Natural killer cell treated with Interleukin-12 subunit alpha and Interleukin-12 subunit beta and Interleukin-15 and Interleukin-18, amount 100 ng/mL, for 72 hours (primary cell): ENCODE measurements at places on chromosomes 3 and 15.

DNA sequence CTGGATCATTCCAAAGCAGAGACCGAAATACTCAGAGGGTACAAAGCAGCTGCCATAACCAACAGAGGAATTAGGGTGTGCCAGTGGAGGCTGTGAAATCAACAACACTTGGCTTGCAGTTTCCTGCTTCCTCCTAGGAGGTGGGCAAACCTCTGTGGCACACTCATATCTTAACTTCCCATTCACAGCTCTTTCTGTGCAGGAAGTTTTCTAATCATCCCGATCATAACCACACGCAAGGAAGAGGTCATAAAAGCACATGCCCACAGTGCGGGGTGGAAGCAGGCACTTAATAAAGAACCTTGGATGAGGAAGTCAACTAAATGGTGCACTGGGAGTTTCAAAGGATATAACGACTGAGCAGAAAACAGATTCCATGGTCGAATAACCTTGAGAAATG, 5.1 kb downstream of the SCAMP2 start:
- DNase-seq = no peak

DNA sequence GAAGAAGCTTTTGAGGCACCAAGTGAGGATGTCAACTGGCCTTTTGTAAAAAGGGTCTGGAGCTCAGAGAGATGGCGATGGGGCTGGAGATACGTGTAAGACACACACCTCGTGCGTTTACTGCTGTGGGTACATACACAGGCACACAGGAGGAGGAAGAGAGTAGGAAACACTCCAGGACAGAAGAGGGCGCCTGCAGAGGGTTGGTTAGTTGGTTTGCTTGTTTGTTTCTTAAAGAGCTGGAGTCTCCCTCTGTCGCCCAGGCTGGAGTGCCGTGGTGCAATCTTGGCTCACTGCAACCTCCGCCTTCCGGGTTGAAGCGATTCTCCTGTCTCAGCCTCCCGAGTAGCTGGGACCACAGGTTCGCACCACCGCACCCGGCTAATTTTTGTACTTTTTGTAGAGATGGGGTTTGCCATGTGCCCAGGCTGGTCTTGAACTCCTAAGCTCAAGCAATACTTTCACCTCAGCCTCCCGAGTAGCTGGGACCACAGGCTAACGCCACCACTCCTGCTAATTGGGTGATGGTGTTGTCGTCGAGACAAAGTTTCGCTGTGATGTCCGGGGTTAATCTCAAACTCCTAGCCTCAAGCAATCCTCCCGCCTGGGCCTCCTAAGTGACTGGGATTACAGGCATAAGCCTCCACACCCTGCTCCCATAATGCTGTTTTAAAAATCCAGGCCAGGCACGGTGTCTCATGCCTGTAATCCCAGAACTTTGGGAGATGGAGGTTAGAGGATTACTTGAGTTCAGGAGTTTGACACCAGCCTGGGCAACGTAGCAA, 1.3 kb upstream of the PRR20G start:
- DNase-seq = no peak

- DNase-seq = no peak
Observed at GRCh38 chr15:100330221-100330620, 11.6 kb downstream of the ADAMTS17 start.

GRCh38 chr3:189883113-189883753, 237.5 kb downstream of the P3H2 start:
- no peak for DNase-seq

- no peak for DNase-seq
Observed at GRCh38 chr3:113890256-113890900, 51.8 kb downstream of the GRAMD1C start.

GRCh38 chr15:75644376-75644775, 3.3 kb upstream of the SNX33 start:
- no peak for DNase-seq

DNA sequence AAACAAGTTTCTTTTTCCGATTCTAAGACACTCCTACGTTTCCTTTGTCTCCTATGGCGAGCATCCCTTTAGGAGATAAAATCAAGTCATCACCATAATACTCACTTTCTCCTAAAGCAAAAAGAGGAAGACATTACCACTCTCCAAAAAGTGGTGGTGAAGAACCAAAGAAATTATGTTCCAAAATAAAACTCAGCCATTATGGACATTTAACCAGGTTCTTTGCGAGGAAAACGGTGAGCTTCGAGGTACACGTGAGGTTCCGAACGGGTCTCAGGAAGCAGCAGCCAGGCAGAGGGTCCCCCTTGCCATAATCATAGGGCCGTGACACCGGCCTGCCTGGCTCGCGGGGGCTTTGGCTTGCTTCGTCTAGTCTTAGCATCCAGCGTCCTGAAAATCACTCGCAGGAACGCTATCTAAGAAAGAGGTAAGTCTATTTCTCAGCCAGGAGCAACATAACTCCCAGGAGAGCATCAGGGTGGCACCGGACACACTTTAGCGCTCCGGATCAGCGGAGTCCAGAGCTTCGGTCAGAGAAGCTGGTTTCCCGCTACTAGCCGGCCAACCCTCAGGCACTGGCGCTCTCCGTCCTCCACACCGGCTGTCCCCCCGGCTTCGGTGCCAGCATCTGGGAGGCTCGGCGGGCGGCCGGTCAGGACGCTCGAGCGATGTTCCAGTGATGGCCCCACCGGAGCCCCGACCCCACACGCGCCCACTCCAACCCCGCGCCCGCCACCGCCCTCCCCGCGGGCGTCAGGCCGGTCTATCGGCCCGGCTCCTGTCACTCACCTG, 581 bp downstream of the IP6K1 start:
- DNase-seq = no peak

DNA sequence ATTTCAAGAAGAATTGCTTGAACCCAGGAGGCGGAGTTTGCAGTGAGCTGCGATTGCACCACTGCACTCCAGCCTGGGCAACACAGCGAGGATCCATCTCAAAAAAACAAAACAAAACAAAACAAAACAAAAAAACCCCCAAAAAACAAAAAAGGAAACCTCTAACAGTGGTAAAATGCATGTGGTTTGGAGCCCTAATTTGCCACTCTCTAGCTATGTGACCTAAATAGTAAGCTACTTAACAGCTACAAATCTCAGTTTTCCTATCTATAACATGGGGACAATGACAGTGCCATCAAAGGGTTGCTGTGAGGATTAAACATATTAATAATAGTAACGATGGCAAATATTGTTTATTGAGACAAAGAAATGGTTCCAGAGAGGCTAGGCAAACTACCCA, 119.4 kb upstream of the LMOD3 start:
- no peak for DNase-seq

DNA sequence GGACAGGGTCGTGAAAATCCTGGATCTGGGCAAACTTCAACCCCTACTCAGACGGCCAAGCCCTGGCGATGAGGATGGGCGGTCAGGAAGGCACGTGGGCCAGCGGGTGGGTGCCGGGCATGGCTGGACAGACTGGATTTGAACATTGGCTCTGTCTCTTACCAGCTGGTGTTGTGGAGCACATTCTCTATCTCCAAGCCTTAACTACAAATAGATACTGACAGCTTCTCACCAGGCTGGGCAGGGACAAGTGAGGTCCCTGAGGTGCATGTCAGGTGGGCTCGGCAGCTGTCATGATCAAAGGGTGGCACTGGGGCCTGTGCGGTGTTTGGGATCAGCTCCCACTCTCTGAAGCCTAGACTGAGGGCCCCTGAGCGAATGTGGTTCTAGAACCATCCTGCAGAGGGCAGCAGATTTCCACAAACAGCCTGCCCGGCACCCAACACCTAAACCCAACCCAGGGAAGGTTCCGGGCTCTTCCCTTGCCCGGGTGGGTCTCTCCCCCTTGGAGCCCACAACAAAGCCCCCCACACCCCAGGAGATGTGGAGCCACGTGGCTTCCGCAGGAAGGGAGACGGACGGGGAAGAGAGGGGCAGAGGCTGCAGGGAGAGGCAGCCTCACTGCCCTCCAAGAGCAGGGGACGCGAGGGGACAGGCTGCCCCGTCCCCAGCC, 58.4 kb downstream of the RGMA start:
- no peak for DNase-seq

DNA sequence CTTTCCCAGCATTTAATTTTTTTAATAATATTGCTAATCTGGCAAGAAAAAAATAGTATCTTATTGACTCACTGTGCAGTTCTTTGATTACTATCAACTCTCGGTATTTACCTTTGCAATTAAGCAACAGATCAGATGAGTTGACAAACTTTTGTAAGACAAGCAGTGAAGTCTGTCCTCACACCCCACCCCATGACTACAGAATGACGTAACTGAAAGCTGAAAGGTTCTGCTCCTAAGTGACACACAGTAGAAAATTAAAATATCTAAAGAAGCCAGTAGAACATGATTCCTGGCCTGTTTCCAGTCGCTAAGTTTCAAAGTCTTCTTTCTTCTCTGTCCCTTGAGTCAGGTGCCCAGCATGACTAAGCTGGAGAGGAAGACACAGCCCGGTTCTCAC, 135.5 kb downstream of the STT3B start:
- DNase-seq = no peak
